ENCODE measurements at places on chromosomes 12 and 14. TPM values are rescaled to one million over a fixed set of nuclear protein-coding genes. Genes with fewer than 3 reads are reported as not detected.

GRCh38 chr14:37655418-37655817, 60.0 kb downstream of the TTC6 start:
- no peaks in the 10 kb centered on the region for H3K4me1 ChIP-seq
- no peaks in the 10 kb centered on the region for H3K36me3 ChIP-seq
- no peak overlapping the region for H3K27ac ChIP-seq

DNA sequence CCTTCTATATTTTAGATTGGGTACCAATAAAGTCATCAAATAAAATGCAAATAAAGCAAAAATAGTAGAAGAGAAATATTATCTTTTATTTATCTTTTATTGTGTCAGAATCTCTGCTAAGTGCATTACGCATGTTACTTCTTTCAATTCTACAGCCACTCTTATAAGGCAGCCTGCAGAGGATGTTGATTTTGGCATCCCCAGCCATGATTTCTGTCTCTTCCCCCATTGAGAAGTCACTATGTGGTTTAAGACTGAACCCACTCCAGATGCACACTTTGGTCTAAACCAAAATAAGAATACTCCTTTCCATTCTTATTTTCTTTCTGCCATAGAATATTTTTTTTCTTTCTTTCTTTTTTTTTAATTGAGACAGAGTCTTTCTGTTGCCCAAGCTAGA, 56.0 kb upstream of the ACSS3 start:
- H3K27me3 ChIP-seq, result no peaks in the 10 kb centered on the region
- no peak overlapping the region for H3K4me3 ChIP-seq
- no peak overlapping the region for H3K27ac ChIP-seq

- no peak overlapping the region for H3K4me3 ChIP-seq
- H3K4me1 ChIP-seq, result no peaks in the 10 kb centered on the region
- peaks cover 4% of the 10 kb centered on the region for H3K27me3 ChIP-seq
These were observed 32.6 kb upstream of the PLEKHG3 start for GRCh38 chr14:64671591-64671990.

DNA sequence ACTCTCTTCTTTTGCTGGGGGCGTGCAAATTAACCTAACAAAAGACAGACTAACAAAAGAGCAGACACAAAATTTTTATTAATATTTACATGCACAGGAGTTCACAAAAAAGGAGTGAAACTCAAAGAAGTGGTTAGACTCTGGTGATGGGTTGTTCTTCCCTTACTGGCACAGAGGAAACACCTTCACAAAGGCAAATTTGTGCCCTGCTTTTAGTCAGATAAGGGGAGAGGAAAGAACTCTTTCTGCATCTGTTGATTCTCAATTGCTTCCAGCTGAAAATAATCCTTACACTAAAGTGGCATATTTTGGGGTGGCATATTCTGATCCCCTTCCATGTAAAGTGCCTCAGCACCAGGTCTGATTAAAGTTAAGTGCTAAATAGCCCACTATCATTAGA, 190.2 kb upstream of the AMIGO2 start:
- peaks cover 4% of the 10 kb centered on the region for H3K4me1 ChIP-seq
- no peak overlapping the region for H3K27ac ChIP-seq
- no peak for DNase-seq
- H3K27me3 ChIP-seq, result no peaks in the 10 kb centered on the region

- H3K4me1 ChIP-seq, result no peaks in the 10 kb centered on the region
- H3K27me3 ChIP-seq, result no peaks in the 10 kb centered on the region
- peak overlapping the region; percentile 90 for H3K27ac ChIP-seq
- no peaks in the 10 kb centered on the region for H3K36me3 ChIP-seq
- peak; percentile 51 for DNase-seq
These were observed 213.7 kb upstream of the NPAS3 start for GRCh38 chr14:32724867-32725471.

DNA sequence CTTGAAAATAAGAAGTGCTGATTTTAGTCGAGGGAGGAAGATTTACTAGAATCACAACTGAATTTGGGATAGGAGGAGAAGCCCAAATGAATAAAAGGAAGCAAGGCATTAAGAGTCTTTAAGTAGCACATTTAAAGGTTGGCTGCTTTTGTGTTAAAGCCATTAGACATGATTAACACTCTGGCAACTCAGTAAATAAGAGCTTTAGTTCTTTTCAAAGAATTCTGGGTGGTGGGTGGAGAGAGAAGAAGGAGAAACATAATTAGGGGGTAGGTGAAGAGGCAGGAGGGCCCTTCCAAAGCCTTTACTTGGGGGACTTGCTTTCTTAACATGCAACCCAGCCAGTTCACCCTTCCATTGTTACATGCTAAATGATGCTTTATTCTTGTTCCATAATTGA, 284.6 kb upstream of the SEL1L start:
- no peaks in the 10 kb centered on the region for H3K27me3 ChIP-seq
- no peak overlapping the region for H3K27ac ChIP-seq
- no peaks in the 10 kb centered on the region for H3K36me3 ChIP-seq
- no peaks in the 10 kb centered on the region for H3K4me1 ChIP-seq

DNA sequence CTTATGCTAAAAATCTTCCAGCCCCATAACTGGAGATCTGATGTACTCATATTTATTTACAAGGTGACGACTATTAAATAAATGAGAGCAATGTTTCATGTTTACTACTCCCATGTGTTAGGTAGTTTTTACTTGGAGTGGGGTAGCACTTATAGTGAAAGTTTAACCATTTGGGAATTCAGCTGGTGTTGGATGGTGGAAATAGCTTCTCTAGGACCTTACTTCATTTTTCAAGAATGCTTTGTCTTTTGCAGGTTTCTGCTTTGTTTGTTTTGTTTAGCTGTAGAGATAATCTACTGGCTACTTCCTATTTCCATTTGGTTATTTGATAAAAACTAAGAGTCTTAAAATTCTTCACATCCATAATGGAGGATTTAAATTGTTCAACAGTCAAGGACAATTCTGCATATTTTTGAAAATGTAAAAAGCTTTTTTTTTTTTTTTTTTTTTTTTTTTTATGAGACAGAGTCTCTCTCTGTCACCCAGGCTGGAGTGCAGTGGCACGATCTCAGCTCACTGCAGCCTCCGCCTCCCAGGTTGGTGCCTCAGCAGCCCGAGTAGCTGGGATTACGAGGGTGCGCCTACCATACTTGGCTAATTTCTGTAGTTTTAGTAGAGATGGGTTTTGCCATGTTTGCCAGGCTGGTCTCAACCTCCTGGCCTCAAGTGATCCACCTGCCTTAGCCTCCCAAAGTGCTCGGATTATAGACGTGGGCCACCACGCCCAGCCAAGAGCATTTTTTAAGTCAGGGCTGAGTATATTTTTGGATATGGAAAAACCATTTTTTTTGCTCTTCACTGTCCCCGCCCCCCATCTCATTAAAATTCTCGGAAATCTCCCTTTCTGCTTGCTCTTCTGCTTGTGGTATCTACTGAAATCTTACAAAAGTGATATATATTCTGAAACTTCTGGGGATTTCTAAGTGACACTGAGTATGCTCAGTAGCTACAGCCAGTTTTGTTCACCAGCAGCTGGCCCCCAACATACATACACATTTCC, 1.4 kb upstream of the ABCD2 start:
- no peaks in the 10 kb centered on the region for H3K4me1 ChIP-seq
- no peak for DNase-seq
- peak overlapping the region; percentile 78 for H3K27ac ChIP-seq
- peaks cover 19% of the 10 kb centered on the region for H3K27me3 ChIP-seq
- peak overlapping the region; percentile 88 for H3K4me3 ChIP-seq
- H3K36me3 ChIP-seq, result no peaks in the 10 kb centered on the region

GRCh38 chr12:20369305-20370013, 1.1 kb downstream of the PDE3A start:
- no peak overlapping the region for H3K27ac ChIP-seq
- no peaks in the 10 kb centered on the region for H3K4me1 ChIP-seq
- peaks cover 55% of the 10 kb centered on the region for H3K27me3 ChIP-seq
- DNase-seq, result peak; percentile 93
- no peaks in the 10 kb centered on the region for H3K36me3 ChIP-seq

GRCh38 chr14:105879503-105879866, 353.1 kb downstream of the TMEM121 start:
- DNase-seq, result peak; percentile 10
- H3K4me3 ChIP-seq, result no peak overlapping the region
- no peaks in the 10 kb centered on the region for H3K4me1 ChIP-seq
- H3K36me3 ChIP-seq, result no peaks in the 10 kb centered on the region
- H3K27ac ChIP-seq, result no peak overlapping the region
- no peaks in the 10 kb centered on the region for H3K27me3 ChIP-seq

DNA sequence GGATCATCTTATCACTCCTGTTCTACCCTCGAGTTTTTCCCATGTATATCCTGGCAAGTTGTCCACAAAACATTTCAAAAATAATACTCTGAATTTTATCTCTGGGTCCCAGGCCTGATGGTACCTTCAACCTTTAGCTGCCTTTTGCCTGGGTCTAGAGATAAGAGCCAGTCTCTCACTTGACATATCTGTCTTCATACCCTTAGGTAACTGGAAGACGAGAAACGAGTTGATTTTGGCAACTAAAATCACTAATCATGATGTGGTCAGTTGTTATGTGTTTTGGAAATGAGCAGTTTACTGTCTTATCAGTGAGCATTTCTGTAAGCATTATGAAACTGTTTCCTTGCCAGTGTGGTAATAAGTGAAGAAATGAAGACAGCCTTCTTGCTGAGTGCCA, 6.3 kb downstream of the RNF10 start:
- peaks cover 10% of the 10 kb centered on the region for H3K4me1 ChIP-seq
- no peak overlapping the region for H3K4me3 ChIP-seq
- DNase-seq, result no peak

DNA sequence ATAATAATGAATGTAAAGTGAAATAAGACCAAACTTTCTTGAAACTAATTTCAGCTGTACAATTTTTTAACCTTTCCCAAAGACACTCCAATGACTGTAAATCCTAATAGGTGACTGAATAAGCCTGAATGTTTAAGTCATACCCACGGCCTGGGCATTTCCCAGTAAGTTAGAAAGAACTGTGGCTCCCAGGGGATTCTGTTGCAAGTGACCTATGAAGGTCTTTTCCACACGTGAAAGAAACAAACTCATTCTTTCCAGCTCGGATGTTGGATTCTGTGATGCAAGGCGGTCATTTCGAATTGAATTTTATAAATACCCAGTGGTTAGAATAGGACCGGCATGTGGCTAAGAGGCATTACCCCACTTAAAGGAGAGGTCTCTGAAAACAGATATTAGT, 1134.4 kb downstream of the GALC start:
- DNase-seq, result no peak
- H3K36me3 ChIP-seq, result no peaks in the 10 kb centered on the region

DNA sequence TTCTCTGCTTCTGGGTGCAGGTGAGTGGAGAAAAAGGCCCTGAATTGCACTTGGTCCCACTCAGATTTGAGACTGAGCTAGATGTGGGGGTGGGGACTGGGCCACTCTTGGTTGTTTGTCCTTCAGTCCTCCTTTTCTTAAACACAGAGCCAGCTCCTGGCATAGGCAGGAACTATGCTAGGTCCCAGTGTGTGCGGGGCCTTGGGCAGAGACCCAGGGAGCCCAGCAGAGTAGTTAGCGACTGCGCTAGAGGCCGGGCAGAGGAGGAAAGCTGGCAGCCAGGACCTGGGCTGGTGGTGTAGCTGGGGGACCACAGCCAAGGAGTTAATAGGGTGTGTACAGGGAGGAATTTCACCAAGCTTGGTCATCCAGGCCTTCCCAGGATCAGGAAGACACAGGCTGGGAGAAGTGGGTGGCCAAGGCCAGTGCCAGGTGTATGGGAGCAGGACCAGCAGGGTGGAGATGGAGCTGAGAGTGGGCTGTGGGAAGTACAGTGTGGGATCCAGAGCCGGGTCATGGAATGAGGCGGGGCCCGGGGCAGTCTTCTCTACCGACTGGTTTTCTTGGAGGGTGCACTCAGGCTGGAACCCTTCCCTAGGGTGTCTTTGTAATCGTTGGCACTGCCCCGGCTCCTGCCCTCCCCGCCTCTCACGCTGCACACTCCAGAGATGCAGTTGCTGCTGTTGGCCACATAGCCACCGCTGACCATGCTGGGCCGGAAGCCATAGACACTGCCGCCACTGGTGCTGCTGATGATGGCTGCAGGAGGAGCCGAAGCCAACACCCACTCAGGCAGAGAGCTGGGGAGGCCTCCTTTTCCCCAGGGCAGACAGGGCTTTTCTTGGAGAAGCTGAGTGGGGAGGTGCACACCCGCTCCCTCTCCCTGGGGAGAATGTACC, 8.7 kb downstream of the KRT71 start:
- H3K27me3 ChIP-seq, result peaks cover 3% of the 10 kb centered on the region
- DNase-seq, result peak; percentile 74
- H3K4me3 ChIP-seq, result no peak overlapping the region

- H3K27me3 ChIP-seq, result peaks cover 100% of the 10 kb centered on the region
- H3K27ac ChIP-seq, result no peak overlapping the region
- peak; percentile 44 for DNase-seq
These were observed 7.0 kb downstream of the FZD10 start for GRCh38 chr12:130169256-130169655.

- H3K4me1 ChIP-seq, result no peaks in the 10 kb centered on the region
- no peaks in the 10 kb centered on the region for H3K27me3 ChIP-seq
- no peaks in the 10 kb centered on the region for H3K36me3 ChIP-seq
- no peak for DNase-seq
These were observed 16.7 kb downstream of the STK38L start for GRCh38 chr12:27260746-27261145.

DNA sequence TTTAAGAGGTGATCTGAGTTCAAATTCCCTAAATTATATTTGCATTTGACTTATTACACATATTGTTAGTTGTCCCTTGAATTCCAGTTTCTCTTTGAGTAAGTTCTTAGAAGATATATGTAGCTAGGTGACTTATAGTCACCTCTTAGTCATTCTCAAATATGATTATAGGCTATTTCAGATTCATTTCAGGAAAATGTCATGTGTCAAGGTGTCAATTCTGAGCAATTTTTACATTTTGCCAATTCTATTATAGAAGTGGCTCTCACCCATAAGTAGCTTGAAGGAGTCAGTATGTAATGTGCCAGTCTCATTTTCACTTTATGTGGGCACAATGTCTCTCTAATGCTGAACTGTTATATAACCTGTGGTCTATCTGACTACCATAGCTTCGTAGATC, 623.4 kb downstream of the DIO2 start:
- H3K27me3 ChIP-seq, result no peaks in the 10 kb centered on the region
- H3K27ac ChIP-seq, result no peak overlapping the region
- H3K4me3 ChIP-seq, result peak overlapping the region; percentile 2
- no peak for DNase-seq
- no peaks in the 10 kb centered on the region for H3K36me3 ChIP-seq

- no peak overlapping the region for H3K4me3 ChIP-seq
- DNase-seq, result no peak
- no peaks in the 10 kb centered on the region for H3K27me3 ChIP-seq
- H3K27ac ChIP-seq, result no peak overlapping the region
These were observed 192.9 kb upstream of the NUDT4 start for GRCh38 chr12:93184672-93185368.

KLRC1 gene
- not detected for total RNA-seq

SMIM41 gene
- not detected for total RNA-seq

ETV6 gene
- total RNA-seq, result 22.1 TPM

SLC16A7 gene
- 4.1 TPM for total RNA-seq

SLC6A15 gene
- 6.3 TPM for total RNA-seq

MMP19 gene
- total RNA-seq, result 2.1 TPM
